Endothelial cell (in vitro differentiated cells): ENCODE measurements at places on chromosomes 12 and 14.

GRCh38 chr12:116121453-116121871 is 156.0 kb downstream of the MED13L start:
- DNase-seq: no peak

- DNase-seq: no peak
Observed at GRCh38 chr12:24879644-24880043, 69.3 kb downstream of the BCAT1 start.

GRCh38 chr12:105352052-105352451 is 21.6 kb downstream of the C12orf75 start:
- no peak for DNase-seq

- DNase-seq: no peak
Observed at GRCh38 chr12:73833746-73834145, 703.9 kb upstream of the ATXN7L3B start.

GRCh38 chr12:28569698-28570411 is 379.6 kb downstream of the CCDC91 start:
- no peak for DNase-seq

DNA sequence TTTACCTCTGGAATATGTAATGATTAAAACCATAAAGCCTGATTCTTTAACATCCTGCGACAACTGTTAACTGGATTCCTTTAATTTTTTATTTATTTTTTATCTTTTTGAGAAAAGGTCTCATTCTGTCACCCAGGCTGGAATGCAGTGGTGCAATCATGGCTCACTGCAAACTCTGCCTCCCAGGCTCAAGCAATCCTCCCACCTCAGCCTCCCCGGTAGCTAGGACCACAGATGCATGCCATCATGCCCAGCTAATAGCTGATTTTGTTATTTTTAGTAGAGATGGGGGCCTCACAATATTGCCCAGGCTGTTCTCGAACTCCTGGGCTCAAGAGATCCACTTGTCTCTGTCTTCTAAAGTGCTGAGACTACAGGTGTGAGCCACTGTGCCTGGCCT is 3.7 kb downstream of the MYBPC1 start:
- no peak for DNase-seq

- no peak for DNase-seq
Observed at GRCh38 chr14:73236752-73237218, 521 bp upstream of the PAPLN start.

- DNase-seq: no peak
Observed at GRCh38 chr14:69274321-69274720, 14.4 kb downstream of the GALNT16 start.

- no peak for DNase-seq
Observed at GRCh38 chr12:70543444-70543843, 93.8 kb downstream of the PTPRB start.

- DNase-seq: no peak
Observed at GRCh38 chr12:45557016-45557415, 172.5 kb upstream of the ARID2 start.

GRCh38 chr12:132766380-132767085 is 4.9 kb upstream of the ANKLE2 start:
- DNase-seq: no peak

GRCh38 chr14:104651876-104652260 is 37.5 kb upstream of the INF2 start:
- no peak for DNase-seq

DNA sequence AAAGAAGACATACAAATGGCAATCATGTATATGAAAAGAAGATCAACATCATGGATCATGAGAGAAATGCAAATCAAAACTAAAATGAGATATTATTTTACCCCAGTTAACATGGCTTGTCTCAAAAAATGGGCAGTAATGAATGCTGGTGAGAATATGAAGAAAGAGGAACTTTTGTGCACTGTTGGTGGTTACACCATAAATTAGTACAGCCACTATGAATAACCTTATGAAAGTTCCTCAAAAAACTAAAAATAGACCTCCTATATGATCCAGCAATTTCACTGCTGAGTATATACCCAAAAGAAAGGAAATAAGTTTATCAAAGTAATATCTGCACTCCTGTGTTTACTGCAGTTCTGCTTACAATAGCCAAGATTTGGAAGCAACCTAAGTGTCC is 151.7 kb downstream of the PDZRN4 start:
- DNase-seq: no peak

GRCh38 chr12:114992443-114992842 is 308.5 kb upstream of the TBX3 start:
- no peak for DNase-seq

- no peak for DNase-seq
Observed at GRCh38 chr12:108594-108993, 42.0 kb downstream of the IQSEC3 start.

- no peak for DNase-seq
Observed at GRCh38 chr14:54501480-54501879, 8.2 kb upstream of the CGRRF1 start.

DNA sequence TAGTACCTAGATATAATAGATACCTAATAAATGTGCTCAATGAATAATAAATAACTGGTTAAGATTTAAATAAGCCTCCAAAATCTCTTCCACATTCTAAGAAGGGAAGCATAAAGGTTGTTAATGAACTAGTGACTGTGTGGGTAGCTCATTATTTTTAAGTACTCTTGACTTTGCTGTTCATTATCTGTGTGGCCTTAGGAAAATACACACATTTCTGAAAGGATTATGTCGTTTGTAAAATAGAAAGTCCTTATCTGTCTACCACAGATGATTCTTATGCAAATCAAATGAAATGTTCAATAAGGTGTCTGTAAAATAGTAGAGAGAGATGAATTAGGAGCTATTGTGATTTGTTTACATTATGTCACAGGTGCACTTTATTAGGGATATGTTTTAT is 119.5 kb downstream of the LRRK2 start:
- no peak for DNase-seq

DNA sequence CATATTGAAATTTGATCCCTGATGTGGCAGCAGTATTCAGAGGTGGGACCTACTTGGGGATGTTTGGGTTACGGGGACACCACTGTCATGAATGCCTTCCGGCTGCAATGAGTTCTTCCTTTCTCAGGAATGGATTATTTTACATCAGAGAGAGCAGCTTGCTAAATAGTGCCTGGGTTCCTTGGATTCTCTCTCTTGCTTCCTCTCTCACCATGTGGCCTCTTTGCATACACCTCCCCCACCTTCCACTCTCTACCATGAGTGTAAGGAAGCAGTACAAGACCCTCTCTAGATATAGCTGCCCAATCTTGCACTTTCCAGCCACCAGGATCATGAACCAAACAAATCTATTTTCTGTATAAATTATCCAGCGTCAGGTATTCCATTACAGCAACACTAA is 15.4 kb upstream of the SCAF11 start:
- DNase-seq: no peak

- DNase-seq: no peak
Observed at GRCh38 chr12:3202096-3202495, 124.9 kb downstream of the TSPAN9 start.

DNA sequence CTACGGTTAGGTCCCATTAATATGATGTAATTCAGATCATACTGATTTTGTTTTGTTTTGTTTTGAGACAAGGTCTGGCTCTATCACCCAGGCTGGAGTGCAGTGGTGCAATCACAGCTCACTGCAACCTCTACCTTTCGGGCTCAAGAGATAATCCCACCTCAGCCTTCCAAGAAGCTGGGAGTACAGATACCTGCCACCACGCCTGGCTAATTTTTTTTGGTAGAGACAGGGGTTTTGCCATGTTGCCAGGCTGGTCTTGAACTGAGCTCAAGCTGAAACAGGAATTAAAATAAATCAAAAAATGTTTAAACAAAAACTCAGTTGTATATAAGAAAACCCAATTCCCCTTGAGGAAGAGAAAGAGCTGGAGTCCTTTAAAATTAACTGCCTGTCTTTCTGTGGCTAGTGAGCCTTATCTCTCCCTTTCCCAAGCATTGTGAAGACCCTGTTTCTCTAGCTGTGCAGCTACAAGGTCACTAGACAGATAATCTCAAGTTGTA is 17.7 kb upstream of the ANAPC7 start:
- DNase-seq: no peak

DNA sequence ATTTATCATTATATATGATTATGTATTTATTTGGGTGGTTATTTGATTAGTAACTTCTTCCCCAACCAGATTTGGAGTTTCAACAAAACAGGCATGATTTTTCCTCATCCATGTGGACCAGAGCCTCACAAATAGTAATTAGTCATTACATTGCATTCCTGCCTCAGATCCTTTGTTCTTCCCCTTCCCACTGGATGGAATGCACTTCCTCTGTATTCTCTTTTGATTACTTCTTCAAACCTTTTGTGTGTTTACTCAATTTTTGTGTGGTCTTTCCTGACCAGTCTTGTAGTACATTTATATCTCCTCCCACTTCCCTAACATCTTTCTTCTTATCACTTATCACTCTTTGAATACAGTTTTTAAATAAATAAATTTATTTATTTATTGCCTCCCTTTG is 15.5 kb downstream of the SYT1 start:
- DNase-seq: no peak

GRCh38 chr12:19614601-19615383 is 175.5 kb downstream of the AEBP2 start:
- DNase-seq: no peak

DNA sequence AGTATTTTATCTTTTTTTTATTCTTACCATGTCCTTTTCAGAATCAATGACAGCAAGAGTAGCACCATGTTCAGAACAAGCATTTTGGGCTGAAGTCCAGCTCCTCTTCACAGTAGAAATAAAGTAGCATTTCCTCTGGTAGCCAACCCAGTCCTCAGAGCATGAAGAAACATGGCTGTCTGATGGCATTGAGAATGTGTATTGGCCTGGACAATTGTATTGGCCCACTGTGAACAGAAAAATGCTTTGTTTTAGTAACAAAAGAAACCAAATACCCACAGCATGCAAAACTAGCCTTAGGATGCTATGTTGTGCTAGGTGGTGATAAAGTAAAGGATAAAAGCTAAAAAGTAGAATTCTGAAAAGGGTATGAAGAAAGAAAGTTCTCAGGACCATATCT is 5.7 kb downstream of the CD69 start:
- DNase-seq: no peak

DNA sequence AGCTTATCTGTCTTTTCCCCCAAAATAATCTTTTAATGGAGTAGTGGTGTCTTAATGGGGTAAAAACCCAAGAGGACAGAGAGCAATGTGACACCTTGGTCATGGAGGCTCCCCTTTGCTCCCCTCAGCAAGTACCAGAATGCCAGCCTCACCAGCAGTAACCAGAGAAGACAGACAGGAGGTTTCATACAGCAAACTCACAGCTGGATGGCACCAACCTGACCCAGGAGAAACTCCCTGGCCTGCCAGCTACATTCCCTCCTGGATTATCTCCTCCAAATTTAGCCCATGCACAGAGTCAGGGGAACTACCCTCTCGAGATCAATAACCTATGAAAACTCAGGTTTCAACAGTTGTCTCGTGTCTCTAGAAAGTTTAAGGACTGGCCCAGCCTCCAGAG is 15.9 kb downstream of the BHLHE41 start:
- DNase-seq: no peak

GRCh38 chr12:31959701-31960391 is 631 bp downstream of the RESF1 start:
- peak; percentile 57 for DNase-seq

GRCh38 chr14:100108042-100108825 is 43.0 kb downstream of the EVL start:
- DNase-seq: peak; percentile 92

GRCh38 chr12:3269594-3269993 is 192.4 kb downstream of the TSPAN9 start:
- no peak for DNase-seq

- DNase-seq: no peak
Observed at GRCh38 chr12:106646472-106646871, 63.7 kb downstream of the RFX4 start.

DNA sequence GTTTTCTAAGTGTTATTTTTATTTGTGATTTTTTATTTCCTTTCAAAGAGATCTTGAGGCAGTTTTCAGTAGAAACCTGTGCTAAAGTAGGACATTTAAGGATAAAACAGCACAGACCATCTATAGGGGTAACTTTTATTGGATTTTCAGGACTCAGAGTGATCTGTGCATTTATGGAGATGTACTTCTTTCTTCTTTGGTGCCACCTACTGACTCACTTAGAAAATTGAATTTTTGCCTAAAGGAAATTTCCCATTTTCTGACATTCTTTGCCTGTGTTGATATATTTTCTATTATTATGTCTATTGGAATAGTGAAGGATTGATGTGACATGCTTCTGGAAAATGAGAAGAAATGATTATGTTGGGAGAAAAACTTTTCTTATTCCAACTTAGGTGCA is 113.0 kb downstream of the UNC79 start:
- no peak for DNase-seq

GRCh38 chr14:63770187-63770807 is 42.4 kb upstream of the SGPP1 start:
- peak; percentile 41 for DNase-seq

DNA sequence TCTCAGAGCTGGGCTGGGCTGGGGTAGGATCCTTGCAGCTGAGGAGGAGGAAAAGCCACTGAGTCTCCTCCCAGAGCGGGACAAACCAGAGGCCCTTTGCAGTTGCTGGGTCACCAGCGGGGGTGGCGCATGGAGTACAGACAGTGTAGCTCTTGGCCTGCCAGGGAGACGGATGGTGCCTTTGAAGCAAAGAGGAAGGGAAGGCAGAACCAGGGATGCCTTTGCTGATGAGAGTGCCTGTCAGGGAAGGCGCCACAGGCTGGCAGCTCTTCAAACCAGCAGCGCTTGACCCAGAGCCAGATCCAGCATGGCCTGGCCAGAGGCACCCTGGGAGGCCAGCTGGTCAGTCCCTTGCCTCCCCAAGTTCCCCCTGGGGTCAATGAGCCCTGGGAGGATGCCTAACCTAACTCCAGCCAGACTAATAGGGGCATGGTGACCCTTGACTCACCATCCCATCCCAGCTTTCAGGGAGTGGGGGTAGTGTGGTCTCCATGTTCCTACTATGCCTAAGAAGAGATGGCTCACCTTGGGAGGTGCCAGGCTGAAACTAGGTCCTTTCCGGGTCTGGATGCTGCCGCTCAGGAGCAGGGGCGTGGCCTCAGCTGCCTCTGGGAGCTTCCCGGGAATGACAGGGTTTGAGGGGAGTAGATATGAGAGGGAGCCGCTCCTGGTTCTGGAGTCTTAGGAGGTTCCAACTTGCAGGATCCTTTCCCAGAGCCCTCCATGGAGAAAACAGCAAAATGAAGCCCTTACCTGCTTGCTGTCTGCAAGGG is 19.8 kb downstream of the VASH1 start:
- no peak for DNase-seq

GRCh38 chr14:103782376-103782775 is 65.0 kb downstream of the PPP1R13B start:
- DNase-seq: no peak

GRCh38 chr14:24198814-24199524 is 3.7 kb upstream of the TM9SF1 start:
- DNase-seq: no peak

GRCh38 chr12:28851781-28852180 is 297.3 kb upstream of the FAR2 start:
- no peak for DNase-seq

GRCh38 chr12:19894050-19894449 is 454.8 kb downstream of the AEBP2 start:
- DNase-seq: no peak

DNA sequence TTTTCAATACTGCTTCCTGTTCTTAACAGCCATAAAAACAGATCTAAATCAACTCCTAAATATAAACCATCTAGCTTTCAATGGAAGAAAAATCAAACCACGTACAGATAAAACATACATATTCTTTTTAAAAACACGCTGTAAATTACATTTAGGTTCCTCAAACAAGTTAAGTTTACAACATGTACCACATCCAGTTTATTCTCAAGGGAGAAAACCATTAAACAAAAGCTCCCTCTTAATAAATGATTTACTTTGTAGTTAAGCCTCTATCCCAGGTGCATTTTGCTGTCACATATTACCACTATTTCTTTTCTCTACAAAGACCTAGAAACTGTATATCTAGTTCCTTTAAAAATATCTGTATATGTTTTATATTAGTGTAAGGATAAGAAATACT is 3.1 kb downstream of the NUMB start:
- no peak for DNase-seq
